ENCODE measurements at places on chromosomes 4 and X.

GRCh38 chrX:23334521-23334847, 165 bp upstream of the PTCHD1 start:
- no peak for DNase-seq

DNA sequence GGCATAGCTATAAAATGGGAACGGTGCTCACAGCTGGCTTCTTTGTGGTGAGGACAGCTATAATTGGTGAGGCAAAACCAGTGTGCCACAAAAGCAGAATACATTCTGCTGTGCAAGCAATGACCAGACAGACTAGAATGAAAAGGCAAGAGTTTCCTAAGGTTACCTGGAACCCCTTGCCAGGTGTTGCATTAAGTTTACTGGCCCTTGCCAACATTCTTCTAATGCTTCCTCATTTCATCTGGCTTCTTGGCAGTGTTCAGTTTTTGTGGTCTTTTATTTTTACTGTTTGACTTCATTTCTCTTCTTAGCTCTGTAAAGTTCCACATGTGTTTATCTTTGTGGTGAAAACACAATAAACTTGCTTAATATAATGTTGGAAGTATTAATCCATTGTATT, 131.4 kb downstream of the PTTG2 start:
- no peak for DNase-seq

GRCh38 chrX:68693481-68694434, 46.3 kb downstream of the STARD8 start:
- no peak for DNase-seq

- no peak for DNase-seq
These were observed 642.6 kb upstream of the LCORL start for GRCh38 chr4:18664171-18664570.

DNA sequence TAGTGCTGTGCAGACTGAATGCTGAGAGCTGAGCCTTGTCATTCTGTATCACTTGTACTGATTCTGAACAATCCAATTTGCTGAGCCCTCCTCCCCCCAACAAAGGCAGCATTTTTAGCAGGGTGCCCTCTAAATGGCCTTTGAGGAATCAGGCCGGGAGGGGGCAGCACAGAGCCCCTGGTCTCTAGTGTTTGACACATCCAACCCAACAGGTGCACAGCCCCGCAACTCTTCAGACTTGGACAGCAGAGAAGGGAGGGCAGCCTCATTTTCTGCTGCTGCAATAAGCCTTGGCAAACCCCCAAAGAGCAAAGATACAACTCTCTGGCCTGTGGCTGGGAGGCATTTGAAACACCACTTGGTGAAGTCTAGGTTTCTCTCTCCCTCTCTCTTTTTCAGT, 3.4 kb downstream of the ATP1B4 start:
- DNase-seq: no peak

DNA sequence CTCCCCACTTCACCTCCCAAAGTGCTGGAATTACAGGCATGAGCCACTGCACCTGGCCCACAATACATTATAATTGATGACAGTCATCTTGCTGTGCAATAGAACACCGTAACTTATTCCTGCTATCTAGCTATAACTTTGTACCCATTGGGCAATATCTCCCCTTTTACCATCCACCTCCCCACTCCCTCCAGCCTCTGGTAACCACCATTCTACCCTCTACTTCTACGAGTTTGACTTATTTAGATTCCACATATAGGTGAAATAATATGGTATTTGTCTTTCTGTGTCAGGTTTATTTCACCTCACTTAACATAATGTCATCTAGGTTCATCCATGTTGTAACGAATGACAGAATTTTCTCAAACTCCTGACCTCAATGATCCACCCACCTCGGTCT, 8.2 kb upstream of the TEX11 start:
- DNase-seq: no peak

- DNase-seq: no peak
These were observed 168.9 kb downstream of the ZNF674 start for GRCh38 chrX:46376246-46376885.

DNA sequence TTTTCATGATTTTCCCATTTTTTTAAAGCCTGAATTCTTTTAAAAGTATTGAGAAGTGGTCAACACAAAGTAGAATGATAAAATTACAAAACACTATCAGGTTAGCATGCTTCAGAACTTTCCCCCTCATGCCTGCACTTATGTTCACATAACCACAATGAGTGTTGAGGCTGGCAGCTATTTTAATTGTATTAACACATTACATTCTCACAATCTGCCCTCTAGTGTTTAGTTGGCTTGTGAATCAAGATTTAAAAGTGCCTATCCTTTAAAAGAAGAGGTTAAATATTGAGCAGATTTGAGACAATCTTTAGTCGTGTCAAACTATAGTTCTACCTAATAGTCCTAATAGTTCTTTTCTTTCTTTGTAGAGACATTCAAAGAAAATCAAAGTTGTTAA, 93.6 kb upstream of the NAP1L5 start:
- DNase-seq: no peak

DNA sequence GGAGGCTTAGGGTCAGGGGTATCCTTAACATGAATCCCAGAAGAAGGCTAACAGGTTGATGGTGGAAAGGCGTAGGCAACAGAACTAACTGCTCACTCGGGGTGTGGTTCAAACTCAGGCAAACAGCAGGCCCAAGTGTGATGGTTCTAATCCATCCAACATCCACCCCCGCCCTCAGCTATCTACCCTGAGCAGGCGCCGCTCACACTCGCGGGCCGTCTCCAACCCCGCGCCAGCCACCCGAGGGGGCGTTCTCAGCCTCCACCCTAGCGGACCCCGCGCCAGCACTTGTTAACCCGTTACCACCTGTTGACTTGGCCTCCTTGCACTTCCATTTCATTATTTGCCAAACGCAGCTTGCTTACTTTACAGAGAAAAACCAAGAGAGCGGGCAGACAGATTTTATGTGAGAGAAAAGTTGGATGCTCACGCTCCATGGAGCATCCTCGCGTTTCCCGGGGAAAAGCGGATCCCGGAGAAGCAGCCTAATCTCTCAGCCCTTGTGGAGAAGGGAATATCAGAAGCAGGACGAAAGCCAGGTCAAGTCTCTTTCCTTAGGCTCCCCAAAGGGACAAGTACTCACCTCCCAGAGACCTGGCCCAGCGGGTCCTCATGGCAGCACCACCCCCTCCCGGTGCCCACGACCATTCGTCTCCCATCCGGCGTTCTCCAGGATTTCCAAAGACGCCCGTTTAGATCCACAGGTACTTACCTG, 773 bp downstream of the SNCA start:
- no peak for DNase-seq

GRCh38 chrX:104195013-104195412, 28.8 kb downstream of the FAM199X start:
- DNase-seq: no peak

GRCh38 chr4:3866813-3867129, 100.6 kb downstream of the ADRA2C start:
- DNase-seq: no peak

- no peak for DNase-seq
These were observed 1.8 kb downstream of the RIPPLY1 start for GRCh38 chrX:106901341-106901740.

GRCh38 chr4:173051716-173052115, 116.9 kb upstream of the GALNT7 start:
- no peak for DNase-seq

- no peak for DNase-seq
These were observed 95.8 kb upstream of the LDB2 start for GRCh38 chr4:16993956-16994840.

- DNase-seq: no peak
These were observed 21.7 kb upstream of the PAQR3 start for GRCh38 chr4:78960926-78961325.

- DNase-seq: no peak
These were observed 1681.9 kb upstream of the ADGRL3 start for GRCh38 chr4:59518005-59518823.

GRCh38 chr4:45692131-45692735, 431.6 kb downstream of the GABRG1 start:
- no peak for DNase-seq

DNA sequence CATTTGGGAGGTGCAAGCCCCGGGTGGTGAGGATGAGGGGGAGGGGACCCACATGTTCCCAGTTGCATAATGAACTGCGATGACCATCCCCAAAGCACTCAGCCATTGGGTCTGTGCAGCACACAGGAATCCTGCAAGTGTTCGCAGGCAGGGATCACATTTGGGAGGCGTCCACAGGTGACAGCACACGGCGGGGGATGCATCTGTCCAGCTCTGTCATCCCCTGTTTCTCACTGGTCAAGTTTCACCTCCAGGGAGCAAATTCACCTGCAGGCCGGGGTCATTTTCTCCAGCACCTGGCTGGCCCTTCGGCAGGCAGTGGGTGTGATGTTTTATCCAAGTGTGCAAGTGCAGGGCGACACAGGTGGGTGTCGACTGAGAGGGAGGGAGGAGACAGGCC, 33.3 kb upstream of the SORCS2 start:
- DNase-seq: no peak

DNA sequence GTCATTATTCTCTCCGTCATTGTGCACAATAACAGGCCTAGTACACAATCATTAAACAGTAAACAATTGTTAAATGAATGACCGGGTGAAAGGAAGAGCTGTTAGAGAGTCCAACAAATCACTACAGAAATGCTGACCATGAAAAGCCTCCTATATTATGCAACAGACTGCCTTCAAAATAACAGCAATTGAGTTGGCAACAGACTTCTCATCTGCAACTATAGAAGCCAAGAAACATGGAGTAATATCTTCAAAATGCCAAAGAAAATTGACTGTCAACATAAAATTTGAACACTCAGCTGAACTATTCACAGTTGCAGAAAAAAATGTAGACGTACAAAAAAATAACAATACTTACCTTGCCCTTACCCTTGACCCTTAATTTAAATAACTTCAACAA, 26.2 kb downstream of the CHRNA9 start:
- DNase-seq: no peak

DNA sequence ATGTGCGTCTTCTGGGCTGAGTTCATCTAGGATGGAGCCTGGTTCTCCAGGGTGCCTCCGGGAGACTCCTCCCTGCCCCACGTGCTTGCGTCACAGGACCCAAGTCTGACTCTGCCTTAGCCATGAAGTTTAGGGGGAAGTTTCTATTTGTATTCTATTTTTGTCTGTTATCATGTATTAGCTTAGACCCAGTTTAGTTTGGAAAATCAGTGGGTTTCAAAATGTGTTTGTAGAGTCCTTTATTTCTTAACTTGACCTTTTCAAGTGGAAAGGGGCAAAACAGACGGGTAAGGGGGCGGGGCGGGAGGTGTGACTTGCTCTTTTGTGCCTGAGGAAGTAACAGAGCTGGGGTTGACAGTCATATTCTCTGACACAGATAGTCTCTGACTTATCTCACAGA, 86.0 kb downstream of the HTT start:
- no peak for DNase-seq

- no peak for DNase-seq
These were observed 73.0 kb upstream of the FRMPD4 start for GRCh38 chrX:12065251-12065650.

- no peak for DNase-seq
These were observed 352.1 kb downstream of the SPOCK3 start for GRCh38 chr4:166882221-166882620.

GRCh38 chr4:79759793-79760192, 313.2 kb downstream of the ANTXR2 start:
- no peak for DNase-seq

GRCh38 chrX:154029439-154029838, 9.7 kb upstream of the IRAK1 start:
- no peak for DNase-seq

GRCh38 chr4:84317513-84317912, 181.6 kb downstream of the NKX6-1 start:
- no peak for DNase-seq

DNA sequence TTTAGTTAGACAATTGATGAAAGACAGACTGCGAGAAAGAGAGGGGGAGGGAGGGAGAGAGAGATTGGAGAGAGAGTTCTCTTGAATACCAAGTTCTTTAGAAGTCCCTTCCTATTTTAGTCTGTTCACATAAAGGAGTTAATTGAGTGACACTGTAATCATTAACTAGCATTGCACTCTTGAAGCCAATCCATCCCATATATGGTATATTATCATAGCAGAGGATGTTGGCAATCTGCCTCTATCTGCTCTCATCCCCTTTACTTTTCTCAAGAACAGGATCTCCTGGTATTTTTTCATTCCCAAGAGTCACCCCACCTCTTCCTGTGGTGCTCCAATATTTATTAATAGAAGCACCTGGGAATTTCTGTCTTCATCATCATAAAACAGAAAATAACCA, 959.6 kb upstream of the NDST4 start:
- no peak for DNase-seq

- DNase-seq: no peak
These were observed 79.5 kb upstream of the IRF2 start for GRCh38 chr4:184553891-184554290.

- no peak for DNase-seq
These were observed 432.2 kb downstream of the PDGFC start for GRCh38 chr4:156539376-156539775.

DNA sequence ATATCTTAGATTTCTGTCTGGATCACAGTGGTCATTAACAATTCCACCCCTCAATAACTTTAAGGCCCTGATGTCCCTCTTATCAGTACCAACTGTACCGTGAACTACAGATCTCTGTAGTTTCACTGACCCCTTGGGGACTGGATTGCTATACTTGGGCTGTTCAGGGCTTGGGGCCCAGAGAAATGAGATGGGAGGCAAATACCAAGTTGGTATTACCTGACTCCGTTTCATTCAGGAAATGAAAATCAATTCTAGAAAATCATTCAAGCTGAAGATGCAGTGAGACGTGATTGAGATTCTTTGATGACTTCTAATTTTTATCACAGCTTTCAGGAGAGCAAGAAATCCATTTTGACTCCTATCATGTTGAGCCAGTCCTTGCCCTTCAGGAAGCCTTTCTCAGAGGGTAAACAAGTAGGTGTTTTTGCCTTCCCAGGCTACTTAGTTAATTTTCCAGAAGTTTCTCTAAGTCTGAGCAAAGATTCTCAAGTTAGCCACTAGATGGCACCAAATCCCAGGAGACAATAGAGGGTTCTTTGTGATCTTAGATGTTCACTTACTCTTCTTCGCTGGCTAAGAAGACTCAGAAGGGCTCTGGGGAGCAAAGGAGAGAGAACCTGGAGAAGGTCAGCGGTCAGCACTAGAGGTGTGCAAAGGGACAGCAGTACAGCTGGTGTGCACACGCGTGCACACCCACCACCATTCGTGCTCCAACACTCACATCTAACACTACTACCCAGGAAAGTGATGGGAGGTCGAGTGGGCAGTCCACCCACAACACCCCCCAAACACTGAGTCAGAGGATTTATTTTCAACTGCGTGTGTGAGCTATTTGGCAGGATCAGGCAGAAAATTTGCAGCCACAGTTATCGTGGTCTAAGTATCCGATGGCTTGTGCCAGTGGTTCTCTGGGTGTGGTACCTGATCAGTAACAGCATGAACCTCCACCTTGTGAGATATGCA, 7.4 kb downstream of the HNRNPH2 start:
- DNase-seq: no peak

- no peak for DNase-seq
These were observed 226.1 kb downstream of the QDPR start for GRCh38 chr4:17285747-17286146.

GRCh38 chr4:189202182-189202868, 738.3 kb upstream of the FRG1 start:
- no peak for DNase-seq

Measured in activated CD4-positive, CD25-positive, alpha-beta regulatory T cell treated with anti-CD3 and anti-CD28 coated beads, Interleukin-2, amount 50 U/mL, for 16 hours (primary cell).